ENCODE measurements at places on chromosomes 16 and 17.

GRCh38 chr17:8503807-8504206 lies 68.1 kb downstream of the NDEL1 start:
- H3K36me3 ChIP-seq: peaks cover 82% of the 10 kb centered on the region
- peak overlapping the region; percentile 46 for H3K27ac ChIP-seq
- H3K27me3 ChIP-seq: no peaks in the 10 kb centered on the region

DNA sequence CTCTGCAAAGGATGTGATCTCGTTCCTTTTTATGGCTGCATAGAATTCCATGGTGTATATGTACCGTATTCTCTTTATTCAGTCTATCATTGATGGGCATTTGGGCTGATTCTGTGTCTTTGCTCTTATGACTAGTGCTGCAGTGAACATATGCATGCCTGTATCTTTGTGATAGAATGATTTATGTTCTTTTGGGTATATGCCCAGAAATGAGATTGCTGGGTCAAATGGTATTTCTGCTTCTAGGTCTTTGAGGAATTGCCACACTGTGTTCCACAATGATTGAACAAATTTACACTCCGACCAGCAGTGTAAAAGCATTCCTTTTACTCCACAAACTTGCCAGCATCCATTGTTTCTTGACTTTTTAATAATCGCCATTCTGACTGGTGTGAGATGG lies 60.2 kb upstream of the ADORA2B start:
- no peaks in the 10 kb centered on the region for H3K27me3 ChIP-seq
- H3K27ac ChIP-seq: no peak overlapping the region
- H3K4me3 ChIP-seq: no peak overlapping the region

DNA sequence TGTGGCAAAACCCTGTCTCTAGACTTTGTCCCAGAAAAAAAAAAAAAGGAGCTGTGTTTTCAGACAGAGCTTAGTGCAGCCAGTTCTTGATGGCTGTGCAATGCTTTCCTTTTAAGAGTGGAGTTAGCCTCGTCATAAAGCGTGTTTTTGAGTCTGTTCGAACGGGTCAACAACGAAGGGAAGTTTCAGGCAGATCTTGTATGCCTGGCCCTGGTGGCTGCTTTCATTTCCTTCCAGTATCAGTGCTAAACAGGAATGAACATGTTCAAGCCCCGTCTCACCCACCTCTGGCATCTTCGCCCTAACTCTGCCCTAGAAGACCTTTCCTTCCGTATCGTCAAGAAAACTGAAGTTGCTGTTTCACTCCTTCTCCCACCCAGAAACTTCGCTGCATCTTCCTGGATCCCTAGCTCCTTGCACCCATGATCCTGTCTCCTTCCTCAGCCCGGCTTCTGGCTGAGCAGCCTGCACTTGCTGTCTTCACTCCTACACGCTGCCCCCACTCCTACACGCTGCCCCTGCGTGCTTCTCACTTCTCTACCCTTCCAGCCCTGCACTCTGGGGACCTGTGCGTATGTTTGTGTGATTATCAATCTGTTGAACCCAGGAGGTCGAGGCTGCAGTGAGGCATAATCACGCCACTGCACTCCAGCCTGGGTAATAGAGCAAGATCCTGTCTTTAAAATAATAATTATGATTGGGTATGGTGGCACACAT lies 55.3 kb downstream of the USP10 start:
- H3K4me1 ChIP-seq: no peaks in the 10 kb centered on the region
- H3K36me3 ChIP-seq: no peaks in the 10 kb centered on the region
- H3K27ac ChIP-seq: no peak overlapping the region
- no peak overlapping the region for H3K4me3 ChIP-seq
- H3K27me3 ChIP-seq: no peaks in the 10 kb centered on the region

GRCh38 chr17:17849147-17849820 lies 12.5 kb upstream of the SREBF1 start:
- H3K27me3 ChIP-seq: no peaks in the 10 kb centered on the region
- peaks cover 43% of the 10 kb centered on the region for H3K4me1 ChIP-seq
- H3K4me3 ChIP-seq: no peak overlapping the region
- DNase-seq: peak; percentile 94
- no peaks in the 10 kb centered on the region for H3K36me3 ChIP-seq

- no peak overlapping the region for H3K4me3 ChIP-seq
- H3K36me3 ChIP-seq: no peaks in the 10 kb centered on the region
- no peaks in the 10 kb centered on the region for H3K4me1 ChIP-seq
- no peak for DNase-seq
- H3K27me3 ChIP-seq: no peaks in the 10 kb centered on the region
- H3K27ac ChIP-seq: no peak overlapping the region
Observed at GRCh38 chr17:61029181-61029580, 351.5 kb downstream of the BCAS3 start.

DNA sequence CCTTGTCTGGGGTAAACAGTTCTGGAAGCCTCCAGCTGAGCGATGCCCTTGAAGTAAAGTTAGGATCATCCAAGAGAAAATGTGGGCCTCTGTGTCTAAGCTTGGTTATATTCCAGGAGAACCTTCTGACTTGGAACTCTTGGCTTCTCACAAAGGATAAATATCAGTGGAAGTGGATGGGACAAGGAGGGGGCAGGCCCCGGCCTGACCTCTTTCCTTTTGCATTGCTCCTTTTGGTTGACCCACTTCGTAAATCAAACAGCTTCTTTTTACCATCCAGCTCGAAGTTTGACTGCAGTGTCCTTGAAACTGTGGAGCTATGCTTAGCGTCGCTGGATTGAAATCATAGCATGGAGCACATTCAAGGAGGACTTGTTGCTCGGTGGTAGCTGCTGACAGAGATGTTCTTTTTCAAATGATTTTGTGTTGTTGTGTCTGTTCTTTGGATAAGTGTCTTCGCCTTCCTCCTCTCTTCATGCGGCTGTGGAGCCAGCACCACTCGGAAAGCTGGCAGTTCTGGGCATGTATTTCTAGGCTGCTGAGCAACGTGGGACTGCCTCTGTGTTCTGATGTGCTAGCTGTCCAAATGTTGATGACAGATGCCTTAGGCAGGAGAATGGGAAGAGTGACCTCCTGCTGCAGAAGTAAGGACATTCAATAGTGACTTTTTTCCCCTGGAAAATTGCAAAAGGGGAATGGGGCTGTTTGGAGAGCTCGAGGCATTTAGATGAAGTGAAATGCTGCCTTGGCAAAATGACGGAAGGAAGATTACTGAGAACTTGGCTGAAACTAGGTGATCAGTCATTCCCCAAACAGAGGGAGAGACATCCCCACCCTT lies 4.5 kb downstream of the MINK1 start:
- H3K4me1 ChIP-seq: peaks cover 18% of the 10 kb centered on the region
- DNase-seq: no peak
- H3K36me3 ChIP-seq: no peaks in the 10 kb centered on the region
- no peaks in the 10 kb centered on the region for H3K27me3 ChIP-seq

- no peak for DNase-seq
- H3K36me3 ChIP-seq: no peaks in the 10 kb centered on the region
- H3K27ac ChIP-seq: no peak overlapping the region
- no peaks in the 10 kb centered on the region for H3K4me1 ChIP-seq
- peaks cover 6% of the 10 kb centered on the region for H3K27me3 ChIP-seq
- no peak overlapping the region for H3K4me3 ChIP-seq
Observed at GRCh38 chr17:30352240-30352814, 18.5 kb upstream of the TMIGD1 start.

GRCh38 chr17:29905086-29905878 lies 24.7 kb downstream of the SSH2 start:
- H3K4me1 ChIP-seq: no peaks in the 10 kb centered on the region
- no peak overlapping the region for H3K4me3 ChIP-seq
- no peaks in the 10 kb centered on the region for H3K36me3 ChIP-seq
- H3K27me3 ChIP-seq: no peaks in the 10 kb centered on the region
- no peak overlapping the region for H3K27ac ChIP-seq

GRCh38 chr16:67968400-67969253 lies at the start of gene SLC12A4:
TSS of gene SLC12A4 (minus strand) at chr16:67968637. CDS start at chr16:67968553, 84 bp downstream.
- peak within 1 kb of the TSS; percentile 96 for H3K27ac ChIP-seq
- H3K4me1 ChIP-seq: peaks cover 44% of the 10 kb centered on the region
- peak; percentile 84 for DNase-seq
- peak within 1 kb of the TSS; percentile 93 for H3K4me3 ChIP-seq
- no peaks in the 10 kb centered on the region for H3K36me3 ChIP-seq

DNA sequence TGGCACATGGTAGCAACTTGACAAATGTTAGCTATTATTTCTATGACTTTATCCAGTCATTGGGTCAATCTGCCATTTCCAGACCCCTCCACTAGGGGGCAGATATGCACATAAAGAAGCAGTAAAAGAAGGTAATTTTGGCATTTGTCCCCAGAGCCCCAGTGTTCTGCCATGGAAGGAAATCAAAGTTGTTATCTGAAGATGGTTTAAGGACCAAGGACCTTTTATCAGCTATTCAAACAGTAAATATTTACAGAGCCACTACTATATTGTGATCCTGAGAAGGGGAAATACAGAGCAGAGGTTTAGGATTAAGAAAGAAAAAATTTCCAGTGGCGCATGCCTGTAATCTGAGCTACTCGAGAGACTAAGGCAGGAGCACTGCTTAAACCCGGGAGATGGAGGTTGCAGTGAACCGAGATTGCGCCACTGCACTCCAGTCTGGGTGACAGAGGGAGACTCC lies 20.0 kb downstream of the TRAF4 start:
- DNase-seq: peak; percentile 93
- no peaks in the 10 kb centered on the region for H3K27me3 ChIP-seq
- no peak overlapping the region for H3K4me3 ChIP-seq
- peaks cover 11% of the 10 kb centered on the region for H3K4me1 ChIP-seq

Data from tibial artery (tissue), 4 donors.